Nephron progenitor cell (in vitro differentiated cells): ENCODE measurements at places on chromosomes 5 and 9.

GRCh38 chr5:139639619-139640380, 8.3 kb upstream of the CXXC5 start:
- DNase-seq, result no peak

- no peak for DNase-seq
Observed at GRCh38 chr5:9533096-9533495, 12.8 kb downstream of the SEMA5A start.

GRCh38 chr5:42583322-42583721, 160.1 kb downstream of the GHR start:
- peak; percentile 42 for DNase-seq

- DNase-seq, result no peak
Observed at GRCh38 chr9:101462558-101462957, 27.0 kb upstream of the ALDOB start.

DNA sequence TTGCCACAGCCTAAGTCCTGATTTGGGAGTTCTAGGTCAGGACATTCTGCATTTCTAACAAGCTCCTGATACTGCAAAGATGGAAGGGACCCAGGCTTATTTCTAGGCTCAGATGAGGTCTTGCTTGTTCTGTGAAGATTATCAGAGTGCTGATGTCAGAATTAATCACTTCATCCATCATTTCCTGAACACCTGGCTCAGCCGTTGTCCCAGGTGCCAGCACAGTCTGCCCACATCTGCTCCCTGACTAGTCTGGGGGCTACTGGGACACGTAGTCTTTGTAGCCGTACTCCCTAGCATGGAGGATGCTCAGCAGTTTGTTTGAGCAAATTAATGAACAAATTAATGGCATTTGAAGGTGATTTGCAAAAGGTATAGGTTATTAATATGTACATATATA, 17.9 kb upstream of the SPINK4 start:
- DNase-seq, result no peak

DNA sequence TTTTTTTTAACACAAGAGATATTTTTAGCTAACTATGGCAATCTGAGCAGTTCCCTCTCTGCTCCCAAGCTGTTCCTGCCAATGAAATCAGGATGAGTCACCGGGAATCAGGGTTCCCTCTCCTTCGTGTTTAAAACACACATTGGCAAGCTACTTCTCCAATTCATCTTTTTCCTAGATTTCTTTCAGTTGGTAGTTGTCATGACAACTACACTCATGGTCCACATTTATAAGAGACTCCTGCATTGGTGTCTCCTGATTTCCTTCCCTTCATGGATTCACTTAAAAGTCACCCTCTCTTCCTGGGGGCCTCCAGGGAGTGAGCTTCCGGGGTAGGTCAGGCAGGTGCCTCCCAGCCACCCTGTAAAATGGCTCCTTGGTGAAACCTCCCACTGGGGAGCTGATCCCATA, 72.3 kb upstream of the NIPAL4 start:
- DNase-seq, result no peak

GRCh38 chr9:109205526-109205925, 38.5 kb upstream of the FRRS1L start:
- DNase-seq, result no peak

GRCh38 chr5:60007729-60008128, 114.2 kb upstream of the PDE4D start:
- no peak for DNase-seq

- no peak for DNase-seq
Observed at GRCh38 chr5:132245593-132245992, 11.9 kb upstream of the PDLIM4 start.

DNA sequence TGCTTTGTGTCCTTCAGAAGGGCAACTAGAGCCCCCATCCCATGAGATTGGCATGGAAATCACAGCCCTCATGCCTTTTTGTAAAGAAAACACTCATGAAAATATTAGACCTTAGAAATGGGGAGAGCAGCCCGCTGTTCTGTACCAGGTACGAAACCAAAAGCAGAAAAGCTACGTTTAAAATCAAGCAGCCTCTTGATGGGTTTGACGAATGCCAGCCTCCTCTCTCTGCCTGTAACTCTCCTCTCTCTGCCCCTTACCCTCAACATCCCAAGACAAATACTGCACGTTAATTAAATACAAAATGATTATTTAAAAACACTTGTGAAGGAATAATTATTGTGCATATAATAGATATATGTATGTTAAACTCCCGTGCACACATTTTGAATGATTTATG, 331.7 kb upstream of the PANK3 start:
- DNase-seq, result no peak

- no peak for DNase-seq
Observed at GRCh38 chr5:42491699-42492098, 68.5 kb downstream of the GHR start.

DNA sequence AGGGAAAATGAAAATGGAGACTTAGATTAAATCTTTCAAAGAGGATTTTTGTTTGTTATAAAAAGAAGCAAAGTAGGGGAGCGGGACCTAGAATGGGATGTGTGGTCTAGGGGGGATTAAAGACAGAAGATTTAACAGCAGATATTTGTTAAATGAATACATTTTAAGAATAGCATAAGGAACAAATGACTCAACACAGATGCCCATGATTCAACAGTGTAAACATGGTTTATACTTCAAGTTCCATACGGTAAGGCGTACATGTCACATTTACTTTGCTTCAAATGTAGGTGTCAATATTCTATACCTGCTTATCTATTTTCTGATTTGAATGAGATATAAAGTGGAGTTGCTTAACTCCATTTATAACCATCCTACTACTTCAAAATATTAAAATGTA, 1.5 kb downstream of the TICAM2 start:
- no peak for DNase-seq

DNA sequence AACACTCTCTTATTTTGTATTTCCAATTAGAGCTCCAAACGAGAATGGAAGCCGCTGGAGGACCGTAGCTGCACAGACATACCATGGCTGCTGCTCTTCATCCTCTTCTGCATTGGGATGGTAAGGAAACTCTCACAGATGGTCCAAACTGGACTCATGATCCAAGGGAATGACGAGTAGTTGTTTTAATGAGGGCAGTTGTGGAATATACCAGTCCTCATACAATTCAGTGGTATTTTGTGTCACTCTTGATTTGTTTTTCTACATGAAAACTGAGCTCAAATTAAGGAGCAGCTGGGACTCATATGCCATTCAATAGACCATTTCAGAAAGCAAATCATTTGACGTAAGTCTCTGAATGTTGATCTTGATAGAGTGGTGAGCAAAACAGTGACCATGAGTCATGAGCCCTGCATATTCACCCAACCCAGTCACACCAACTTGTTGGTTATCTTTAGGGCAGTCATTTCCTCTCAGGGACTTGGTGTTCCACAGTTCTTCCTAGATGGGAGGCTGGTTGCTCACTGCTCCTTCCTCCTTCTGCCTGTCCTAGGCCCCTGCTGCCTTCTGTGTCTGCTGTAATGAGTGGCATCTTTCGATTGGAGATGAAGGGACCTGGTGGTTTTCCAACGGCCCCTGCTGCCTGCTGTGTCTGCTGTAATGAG, 54.9 kb downstream of the SLC44A1 start:
- DNase-seq, result no peak

DNA sequence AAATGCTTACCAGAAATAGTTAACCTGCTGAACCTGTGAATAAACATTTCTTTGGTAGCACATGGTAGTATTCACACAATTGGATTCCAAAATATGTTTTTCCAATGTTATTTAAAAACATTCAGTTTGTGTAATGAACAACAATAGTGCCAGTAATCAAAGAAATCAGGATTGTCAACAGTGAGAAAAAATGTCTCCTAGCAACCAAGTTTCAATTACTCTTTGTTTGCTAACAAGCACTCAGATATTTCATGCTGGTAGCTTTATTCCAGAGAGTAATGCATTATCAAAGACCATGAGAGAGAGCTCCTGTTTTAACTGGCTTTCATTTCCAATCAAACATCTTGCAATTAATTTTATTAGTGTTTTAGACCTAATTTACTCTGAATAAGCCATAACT, 768.1 kb upstream of the GRAMD2B start:
- DNase-seq, result no peak

DNA sequence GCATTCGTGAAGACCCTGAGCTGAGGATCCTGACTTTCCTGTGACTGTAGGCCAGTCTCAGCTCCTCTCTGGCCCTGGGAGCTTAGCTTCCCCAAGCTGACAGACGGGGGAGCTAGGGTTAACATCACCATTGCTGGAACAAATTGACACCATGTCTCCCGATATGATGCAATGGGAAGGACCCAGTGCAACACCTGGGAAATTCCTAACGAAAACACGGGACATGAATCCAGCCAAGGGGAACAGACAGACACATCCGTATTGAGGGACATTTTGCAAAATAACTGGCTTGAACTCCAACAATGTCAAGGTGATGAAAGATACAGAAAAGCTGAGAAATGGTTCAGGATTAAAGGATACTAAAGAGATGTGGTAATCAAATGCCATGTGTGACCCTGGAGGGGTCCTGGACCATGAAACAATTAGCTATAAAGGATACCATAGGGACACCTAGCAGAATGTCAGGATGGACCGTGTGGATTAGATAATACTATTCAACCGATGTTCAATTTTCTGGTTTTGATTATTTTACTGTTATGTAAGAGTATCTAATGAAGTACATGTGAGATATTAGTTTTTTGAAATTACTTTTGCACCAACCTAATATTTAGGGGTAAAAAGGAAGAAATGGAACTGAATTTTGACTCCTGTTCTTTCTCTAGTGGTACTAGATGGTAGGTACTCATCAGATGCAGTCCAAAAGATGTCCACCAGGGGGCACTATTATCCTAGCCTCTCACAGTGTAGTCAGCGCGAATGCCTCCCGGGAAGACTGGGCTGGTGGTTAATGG, 52.7 kb downstream of the NDST1 start:
- DNase-seq, result peak; percentile 91

DNA sequence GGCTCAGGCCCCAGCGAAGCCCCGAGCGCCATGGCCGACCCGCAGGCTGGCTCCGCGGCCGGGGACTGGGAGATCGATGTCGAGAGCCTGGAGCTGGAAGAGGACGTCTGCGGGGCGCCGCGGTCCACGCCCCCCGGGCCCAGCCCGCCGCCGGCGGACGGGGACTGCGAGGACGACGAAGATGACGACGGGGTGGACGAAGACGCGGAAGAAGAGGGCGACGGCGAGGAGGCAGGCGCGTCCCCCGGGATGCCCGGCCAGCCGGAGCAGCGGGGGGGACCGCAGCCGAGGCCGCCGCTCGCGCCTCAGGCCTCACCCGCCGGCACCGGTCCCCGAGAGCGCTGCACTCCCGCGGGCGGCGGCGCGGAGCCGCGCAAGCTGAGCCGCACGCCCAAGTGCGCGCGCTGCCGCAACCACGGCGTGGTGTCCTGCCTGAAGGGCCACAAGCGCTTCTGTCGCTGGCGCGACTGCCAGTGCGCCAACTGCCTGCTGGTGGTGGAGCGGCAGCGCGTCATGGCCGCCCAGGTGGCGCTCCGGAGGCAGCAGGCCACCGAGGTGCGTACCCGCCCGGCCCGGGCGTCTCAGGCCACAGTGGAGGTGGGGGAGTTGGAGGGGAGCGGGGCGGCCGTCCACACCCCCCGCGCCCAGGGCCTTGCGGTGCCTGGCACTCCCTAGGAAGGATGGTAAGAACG, 1.6 kb downstream of the DMRT2 start:
- DNase-seq, result peak; percentile 76

DNA sequence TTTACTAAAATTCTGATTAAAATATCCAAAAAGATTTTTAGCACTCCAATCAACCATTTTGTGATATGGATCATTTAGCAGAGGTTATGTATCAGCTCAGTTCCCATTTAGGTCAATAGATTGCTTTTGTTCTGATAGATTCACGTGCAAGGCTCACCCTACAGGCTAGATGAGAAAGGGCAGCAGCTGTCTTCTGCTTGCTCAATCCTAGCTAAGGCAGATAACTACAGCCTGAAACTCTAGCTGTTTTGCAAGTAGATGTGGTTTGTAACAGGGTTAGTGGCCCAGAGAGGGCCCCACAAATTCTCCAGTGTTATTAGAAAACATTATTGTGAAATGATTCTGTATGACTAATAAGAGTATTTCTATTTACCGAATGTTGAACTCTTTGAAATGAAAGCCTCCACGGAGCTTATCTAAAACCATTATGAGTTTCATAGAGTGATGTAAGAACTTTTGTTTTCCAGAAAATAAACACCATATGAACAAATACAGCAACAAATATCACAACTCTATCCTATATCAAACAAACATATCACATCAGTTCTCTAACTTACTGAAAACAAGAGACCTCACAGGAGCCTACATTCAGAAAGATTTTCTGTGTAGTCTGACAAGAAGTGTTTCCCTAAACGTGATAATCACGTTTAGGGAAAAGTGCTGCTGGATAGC, 841.9 kb upstream of the ACO1 start:
- peak; percentile 12 for DNase-seq

DNA sequence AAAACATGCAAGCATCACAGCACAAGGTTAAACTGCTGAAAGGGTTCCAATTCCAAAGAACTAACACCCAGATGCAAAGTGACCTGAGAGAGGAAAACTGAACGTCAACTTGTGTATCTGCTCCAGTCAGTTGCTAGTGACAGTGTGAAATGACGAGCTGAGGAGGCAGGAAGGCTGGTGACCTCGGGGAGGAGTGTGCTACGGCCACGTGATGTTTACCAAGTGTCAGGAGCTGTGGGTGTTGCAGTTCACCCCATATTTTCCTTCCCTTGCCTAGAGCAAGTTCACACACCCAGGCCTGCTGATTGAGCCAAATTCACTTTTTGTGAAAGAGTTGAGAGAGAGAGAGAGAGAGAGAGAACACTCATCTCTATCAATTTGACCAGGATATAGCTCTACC, 231.6 kb upstream of the ANKH start:
- DNase-seq, result no peak

GRCh38 chr5:98517560-98518366, 255.7 kb upstream of the RGMB start:
- no peak for DNase-seq

- peak; percentile 2 for DNase-seq
Observed at GRCh38 chr5:29758986-29759421, 1434.5 kb upstream of the CDH6 start.

DNA sequence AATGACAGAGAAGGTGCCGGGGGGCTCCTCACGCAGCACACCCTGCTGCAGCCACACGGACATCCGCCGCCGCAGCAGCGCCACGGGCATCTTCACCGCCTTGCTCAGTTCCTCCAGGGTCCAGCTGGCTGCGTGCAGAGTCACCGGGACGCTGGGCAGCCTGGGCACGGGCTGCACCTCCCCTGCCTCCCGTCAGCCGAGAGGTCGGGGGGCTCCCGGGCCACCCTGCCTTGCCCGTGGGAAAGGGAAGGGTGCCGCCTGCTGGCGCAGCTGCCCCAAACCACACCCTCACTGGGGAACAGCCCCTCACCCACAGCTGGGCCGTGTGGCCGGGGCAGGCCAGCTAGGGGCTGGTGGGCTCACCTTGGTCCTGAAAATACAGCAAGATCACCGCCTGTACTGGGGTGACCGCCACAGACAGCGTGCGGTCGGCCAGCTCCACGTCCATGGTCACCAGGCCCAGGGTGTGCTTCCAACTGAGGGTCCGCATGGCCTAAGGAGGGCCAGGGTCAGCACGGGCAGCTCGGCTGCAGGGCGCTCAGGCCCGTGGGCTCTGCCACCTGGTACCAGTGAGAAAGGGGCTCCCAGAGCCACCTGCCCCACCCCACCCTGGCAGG, 3.6 kb upstream of the TMEM210 start:
- DNase-seq, result no peak
